ENCODE measurements at places on chromosomes 7 and 10.

DNA sequence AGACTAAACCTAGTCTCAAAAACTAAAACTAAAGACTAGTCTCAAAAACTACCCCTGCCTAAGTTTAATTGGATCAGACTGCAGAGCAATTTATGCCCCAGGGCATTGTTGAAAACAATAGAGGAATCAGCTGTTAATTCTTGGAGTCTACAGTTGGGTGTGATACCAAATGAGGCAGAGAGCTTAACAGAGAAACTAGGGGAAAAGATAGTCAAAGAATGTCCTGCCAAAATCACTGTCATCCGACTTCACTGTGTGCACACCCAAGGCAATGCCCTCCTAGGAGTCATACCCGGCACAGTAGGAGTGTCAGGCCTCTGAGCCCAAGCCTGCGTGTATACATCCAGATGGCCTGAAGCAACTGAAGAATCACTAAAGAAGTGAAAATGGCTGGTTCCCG is 90.5 kb upstream of the TOMM7 start:
- no peak for DNase-seq

DNA sequence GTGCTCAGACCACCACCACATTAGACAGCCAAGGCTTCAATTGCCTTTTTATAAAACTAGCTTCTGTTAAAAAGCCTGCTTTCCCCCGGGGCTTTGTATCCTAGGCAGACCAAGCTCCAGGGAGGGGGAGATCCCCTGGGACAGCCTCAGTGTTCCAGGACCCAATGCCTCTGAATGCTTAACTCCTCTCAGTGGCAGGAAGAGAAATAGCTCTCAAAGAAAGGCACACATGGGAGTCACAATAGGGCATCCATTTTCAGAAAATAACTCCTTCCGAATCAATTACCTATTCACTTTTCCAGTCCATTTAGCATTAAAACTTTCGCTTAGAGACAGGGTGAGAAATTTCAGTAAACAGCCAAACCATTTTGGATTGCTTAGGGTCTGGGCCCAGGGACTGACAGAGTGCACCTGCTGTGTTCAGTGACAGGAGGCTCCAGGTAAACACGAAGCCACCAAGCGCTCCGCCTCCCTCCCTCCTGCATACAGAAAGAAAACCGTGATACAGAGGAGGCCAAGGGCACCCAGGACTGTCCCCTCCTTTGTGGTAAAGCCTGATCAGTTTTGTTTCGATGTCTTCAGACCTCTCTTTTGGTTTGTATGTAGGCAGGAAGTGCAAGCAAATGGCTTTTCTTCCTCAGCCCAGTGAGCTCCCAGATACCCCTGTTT is 599.7 kb downstream of the KCNMA1 start:
- no peak for DNase-seq

DNA sequence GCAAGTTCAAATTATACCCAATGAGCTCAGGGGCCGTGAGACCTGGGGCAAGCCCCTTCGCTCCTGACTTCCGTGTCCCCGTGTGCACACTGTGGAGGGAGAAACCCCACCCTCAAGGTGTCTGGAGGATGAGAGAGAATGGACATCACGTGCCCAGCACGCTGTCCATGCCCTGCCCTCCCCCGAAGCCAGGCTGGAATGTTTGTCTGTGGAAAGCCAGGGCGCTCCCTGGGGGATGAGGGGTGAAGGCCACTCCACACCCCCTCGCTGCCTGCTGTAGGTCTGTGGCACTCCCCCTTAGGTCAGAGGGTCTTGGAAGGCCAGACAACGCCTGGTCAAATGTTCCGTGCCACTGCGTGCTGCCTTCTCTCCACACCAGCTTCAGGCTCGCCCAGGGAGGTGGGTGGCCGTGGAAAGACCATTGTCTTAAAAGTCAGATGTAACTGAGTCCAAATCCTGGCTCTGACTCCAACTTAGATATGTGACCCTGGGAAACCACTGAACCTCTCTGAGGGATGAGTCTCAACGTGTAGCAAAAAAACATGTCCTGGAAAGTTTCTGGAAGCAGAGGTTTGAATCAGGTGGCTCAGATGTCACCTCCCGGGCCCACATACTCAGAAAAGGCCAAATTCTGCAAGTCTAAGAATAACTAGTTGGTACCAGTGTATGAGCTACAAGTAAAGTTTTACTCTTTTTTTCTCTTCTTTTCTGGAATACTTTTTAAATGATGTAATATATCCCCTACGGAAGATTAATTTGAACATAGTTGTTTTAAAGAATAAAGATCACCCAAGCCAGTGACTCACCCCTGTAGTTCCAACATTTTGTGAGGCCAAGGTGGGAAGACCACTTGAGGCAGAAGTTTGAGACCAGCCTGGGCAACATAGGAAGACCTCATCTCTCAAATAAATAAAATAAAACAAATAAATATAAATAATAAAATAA is 24.9 kb downstream of the RCC1L start:
- DNase-seq, result no peak

GRCh38 chr10:102431452-102432124 is 786 bp downstream of the CUEDC2 start:
- DNase-seq, result no peak

DNA sequence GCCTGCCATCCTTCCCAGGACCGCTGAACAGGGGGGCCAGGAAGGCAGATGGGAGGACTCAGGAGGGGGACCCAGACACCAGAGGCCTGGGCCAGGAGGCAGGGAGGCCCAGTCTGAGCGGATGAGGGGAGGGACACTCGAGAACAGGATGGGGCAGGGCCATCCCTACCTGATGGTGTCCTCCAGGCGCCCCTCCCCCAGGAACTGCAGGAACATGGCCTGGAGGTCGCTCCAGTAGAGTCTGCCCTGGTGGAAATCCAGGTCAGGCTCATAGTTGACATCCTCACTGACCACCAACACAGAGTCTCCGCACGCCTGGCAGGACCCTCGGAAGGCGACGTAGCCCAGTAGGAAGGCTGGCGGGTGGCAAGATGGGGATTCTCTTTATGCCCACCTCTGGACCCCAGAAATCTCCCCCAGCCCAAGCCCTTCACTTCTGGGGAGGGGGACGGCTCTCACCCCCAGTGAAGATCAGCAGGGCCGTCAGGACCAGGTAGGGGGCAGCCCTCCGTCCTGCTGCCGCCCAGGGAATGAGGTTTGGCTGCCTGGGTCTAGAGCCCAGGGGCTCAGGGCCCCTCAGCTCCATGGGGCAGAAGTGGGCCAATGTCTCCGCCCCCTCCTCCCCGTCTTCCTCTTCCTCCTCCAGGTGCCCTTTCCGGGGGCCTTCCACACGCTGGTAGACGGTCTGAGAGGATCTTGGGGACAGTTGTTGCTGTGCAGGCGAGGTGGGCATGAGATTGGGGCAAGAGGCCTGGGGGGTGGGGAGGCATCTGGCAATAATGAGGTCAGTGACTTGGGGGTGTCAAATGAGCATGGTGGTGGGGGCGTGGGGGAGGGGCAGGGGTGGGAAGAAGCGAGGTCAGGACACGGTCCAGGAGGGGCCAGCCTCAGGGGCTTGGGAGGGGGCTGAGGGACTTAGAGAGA is 573 bp downstream of the TFR2 start:
- DNase-seq, result no peak

DNA sequence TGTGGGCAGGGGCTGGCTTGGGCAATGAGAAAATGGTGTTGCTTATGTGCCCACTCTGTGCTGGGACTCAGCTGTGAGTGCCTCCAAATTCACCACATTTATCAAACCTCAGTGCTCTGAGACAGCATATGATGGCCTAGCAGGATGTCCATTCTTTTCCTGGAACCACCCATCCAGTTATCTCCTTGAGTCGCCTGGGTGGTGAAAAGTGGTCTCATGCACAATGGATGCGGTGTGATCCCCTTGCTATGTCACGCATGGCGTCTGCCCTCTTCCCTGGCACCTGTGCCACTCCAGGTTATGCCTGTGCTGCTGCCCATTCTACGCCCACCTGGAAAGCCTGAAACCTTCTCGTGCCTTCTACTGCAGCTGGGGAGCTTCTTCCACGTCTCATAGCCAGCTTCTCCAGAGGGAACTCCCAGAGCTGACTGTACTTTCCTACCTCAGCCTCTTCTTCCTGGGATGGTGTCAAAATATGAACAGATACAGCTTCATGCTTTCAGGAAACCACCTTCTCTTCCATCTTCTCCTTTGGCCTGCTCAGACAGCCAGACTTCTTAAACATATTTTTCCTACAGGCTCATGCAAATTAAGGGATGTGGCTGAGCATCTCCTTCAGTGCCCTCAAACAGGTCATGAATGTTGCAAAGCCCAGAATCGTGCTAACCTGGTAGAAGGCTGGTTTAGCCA is 147.3 kb downstream of the PFKFB3 start:
- DNase-seq, result no peak

DNA sequence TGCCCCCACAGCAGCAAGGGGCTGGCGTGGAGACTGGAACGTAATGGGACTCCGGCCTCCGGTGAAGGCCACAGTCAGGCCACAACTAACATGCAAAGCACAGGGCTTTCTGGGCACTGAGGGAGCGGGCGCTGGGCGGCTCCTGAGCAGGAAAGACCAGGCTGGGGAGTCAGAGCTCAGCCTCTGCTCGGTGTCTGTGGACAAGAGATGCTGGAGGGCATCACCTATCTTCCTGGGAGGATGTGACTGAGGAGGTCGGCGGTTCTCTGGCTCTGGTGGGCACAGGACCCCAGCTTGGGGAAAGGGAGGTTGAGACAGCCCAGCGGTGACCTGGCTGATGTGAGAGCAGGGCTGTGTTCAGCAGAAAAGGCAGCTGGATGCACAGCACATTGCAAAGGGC is 11.7 kb downstream of the CNPY1 start:
- no peak for DNase-seq

- DNase-seq, result no peak
Observed at GRCh38 chr10:86229811-86230556, 136.6 kb downstream of the GRID1 start.

- no peak for DNase-seq
Observed at GRCh38 chr10:10477844-10478243, 539.8 kb upstream of the CELF2 start.

DNA sequence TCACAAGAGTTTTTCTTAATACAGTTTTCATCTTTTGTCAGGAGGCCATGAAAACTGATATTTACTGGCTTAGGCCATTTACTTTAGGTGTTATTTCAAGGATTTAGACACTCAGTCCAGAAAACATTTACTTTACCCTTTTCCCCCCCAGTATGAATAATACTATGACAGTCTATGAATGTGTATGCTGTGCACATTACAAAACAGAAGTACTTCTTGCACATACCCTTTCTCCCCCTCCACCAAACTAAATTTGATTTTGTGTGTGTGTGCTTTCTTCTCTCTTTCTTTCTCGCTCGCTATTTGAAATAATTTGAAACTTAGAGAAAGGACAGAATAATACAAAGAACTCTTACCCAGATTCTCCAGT is 41.3 kb downstream of the RBM33 start:
- DNase-seq, result no peak

GRCh38 chr10:84945791-84946190 is 617.4 kb downstream of the CCSER2 start:
- no peak for DNase-seq

GRCh38 chr10:103610921-103611511 is 117.5 kb downstream of the NEURL1 start:
- DNase-seq, result no peak

GRCh38 chr10:118720685-118721538 is 33.9 kb downstream of the CACUL1 start:
- no peak for DNase-seq

GRCh38 chr7:100964630-100965029 is 4.7 kb upstream of the MUC12 start:
- DNase-seq, result no peak

- no peak for DNase-seq
Observed at GRCh38 chr7:7276161-7276560, 93.8 kb downstream of the C1GALT1 start.

DNA sequence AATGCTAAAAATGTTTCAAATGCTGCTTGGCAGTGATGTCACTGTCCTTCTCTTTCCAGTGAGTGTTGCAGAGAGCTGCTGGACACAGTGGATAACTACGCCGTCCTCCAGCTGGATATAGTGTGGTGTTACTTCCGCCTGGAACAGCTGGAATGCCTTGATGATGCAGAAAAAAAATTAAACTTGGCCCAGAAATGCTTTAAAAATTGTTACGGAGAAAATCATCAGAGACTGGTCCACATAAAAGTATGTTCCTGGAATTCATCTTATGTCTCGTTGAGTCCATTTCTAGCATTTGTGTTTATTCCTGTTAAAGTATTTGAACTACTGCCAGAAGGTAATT is 25.2 kb downstream of the NUB1 start:
- DNase-seq, result no peak

DNA sequence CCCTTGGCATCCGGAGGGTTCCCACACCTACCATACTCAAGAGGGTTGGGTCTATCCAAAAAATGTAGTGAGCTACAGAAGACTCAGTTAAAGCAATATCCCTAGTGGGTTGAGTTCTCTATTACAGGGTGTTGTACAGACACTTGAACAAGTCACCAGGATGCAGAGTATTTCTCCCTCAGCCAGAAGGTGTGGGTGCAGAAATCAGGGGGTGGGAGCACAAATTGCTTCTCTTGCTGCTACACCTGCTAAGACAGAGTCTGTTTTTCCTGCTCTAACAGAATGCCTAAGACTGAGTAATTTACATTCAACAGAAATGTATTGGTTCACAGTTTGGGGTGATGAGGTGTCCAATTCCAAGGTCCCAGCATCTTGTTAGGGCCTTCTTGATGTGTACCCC is 433.4 kb downstream of the TCERG1L start:
- DNase-seq, result no peak

DNA sequence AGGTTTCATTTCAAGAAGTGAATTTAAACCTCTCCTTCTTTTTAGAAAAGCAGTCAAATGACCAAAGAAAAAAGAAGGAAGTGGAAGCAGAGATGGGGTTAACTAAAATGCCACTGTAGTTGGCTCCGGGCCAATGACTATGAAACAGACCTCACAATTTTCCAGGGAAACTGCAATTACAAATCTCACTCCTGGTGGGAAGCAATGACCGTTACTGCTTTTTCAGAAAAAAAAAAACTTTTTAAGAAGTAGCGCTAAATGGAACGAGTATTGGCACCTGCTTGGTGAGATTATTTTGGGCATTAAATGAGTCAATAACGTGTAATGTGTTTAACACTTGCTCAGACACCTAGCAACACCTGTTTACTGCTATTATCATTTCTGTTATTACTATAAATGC is 1.2 kb downstream of the SFRP4 start:
- DNase-seq, result no peak

- no peak for DNase-seq
Observed at GRCh38 chr10:70323138-70323696, 39.4 kb upstream of the NPFFR1 start.

GRCh38 chr10:104321725-104322415 is 16.4 kb downstream of the ITPRIP start:
- no peak for DNase-seq

DNA sequence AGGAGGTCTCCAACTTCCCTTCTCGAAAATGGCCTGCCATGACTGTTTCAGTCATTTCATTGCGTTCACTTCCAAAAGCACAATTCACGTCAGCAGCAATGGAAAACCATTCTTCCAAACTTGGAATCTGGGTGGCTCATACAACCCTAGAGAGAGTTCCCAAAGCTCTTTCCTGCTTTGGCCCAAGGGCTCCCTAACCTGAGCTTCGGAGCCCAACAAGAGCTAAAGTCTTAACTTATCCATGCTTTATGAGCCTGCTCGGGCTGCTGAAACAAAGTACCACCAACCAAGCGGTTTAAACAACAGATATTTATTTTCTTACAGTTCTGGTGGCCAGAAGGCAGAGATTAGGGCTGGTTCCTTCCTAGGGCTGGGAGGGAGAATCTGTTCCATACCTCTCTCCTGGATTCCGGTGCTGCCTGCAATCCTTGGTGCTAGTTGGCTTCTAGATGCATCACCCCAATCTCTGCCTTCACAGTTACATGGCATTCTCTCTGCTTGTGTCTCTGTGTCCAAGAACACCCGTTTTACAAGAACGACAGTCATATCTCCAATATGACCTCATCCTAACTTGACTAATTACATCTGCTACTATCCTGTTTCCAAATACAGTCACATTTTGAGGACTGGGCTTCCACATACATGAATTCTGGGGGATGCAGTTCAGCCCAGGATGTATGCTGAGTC is 33.5 kb downstream of the CAMK2B start:
- no peak for DNase-seq

Data from cortex of kidney (tissue), 1 donor.